ENCODE measurements at places on chromosomes 3 and 15.

DNA sequence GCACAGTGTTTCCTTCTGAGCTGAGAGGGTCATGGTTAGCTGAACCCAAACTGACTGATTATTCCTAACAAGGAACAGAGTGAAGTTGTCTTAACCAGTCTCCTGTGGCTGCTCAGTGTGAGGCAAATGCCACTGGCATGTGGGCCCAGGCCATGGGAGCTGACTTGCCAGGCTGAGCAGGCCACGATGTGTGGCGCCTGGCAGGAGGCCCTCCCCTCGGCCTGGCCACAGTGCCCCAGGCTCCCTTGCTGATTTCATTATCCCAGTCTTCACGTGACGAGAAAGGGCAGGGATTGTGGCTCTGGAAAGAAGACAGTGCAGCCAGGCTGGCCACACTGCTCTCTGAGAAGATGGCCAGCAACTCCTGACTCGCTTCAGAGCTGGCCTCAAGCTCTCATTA is 58.8 kb downstream of the SLCO2A1 start:
- no peak for DNase-seq

GRCh38 chr3:126530171-126531050 is 6.5 kb downstream of the CHST13 start:
- DNase-seq, result no peak

- no peak for DNase-seq
Observed at GRCh38 chr15:36912311-36912712, 188.0 kb downstream of the MEIS2 start.

DNA sequence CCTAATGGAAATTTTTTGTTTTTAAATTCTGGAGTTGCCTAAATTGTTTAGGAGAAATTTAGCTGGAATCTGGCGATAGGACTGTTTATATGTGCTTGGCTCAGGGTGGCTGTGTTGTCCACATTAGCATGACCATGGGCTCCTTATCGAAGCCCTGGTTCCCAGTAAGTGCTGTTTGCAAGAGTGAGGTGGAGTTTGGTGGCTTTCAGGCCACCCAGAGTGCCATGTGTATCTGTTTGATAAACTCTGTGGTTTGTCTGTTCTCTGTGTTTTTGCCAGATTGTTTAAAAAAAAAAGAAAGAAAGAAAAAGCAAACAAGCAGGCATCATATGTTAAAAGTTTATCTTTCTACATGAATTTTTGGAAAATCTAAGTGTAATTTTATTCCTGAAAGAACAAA is 51.5 kb downstream of the PLCL2 start:
- DNase-seq, result no peak

GRCh38 chr3:35291471-35292236 is 347.7 kb upstream of the ARPP21 start:
- DNase-seq, result no peak

DNA sequence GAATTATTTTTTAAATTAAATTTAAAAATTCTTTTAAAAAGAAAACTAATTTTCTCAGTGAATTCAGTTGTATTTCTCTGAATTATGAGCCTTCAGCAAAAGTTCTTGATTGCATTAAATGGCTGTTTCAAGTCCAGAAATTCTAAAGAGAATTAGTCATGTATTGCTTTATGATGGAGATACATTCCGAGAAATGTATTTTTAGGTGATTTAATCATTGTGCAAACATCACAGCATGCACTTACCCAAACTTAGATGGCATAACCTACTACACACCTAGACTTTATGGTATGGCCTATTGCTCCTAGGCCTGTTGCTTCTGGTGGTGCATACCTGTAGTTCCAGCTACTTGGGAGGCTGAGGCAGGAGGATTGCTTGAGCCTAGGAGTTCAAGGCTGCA is 44.3 kb upstream of the GCNT3 start:
- no peak for DNase-seq

All from stimulated activated CD8-positive, alpha-beta memory T cell treated with anti-CD3 and anti-CD28 coated beads, Interleukin-7, amount 100 ng/mL, for 24 hours (primary cell).